ENCODE measurements at places on chromosomes 16 and 17.

DNA sequence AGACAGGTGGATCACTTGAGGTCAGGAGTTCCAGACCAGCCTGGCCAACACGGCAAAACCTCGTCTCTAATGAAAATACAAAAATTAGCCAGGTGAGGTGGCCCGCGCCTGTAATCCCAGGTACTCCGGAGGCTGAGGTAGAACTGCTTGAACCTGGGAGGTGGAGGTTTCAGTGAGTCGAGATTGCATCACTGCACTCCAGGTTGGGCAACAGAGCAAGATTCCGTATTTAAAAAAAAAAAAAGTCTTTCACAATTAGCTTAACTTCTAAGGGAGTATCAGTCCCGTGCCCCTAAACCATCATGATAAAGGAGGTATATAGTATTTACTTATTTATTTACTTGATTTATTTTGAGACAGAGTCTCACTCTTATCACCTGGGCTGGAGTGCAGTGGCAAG lies 3.4 kb upstream of the MEFV start:
- no peak for DNase-seq

DNA sequence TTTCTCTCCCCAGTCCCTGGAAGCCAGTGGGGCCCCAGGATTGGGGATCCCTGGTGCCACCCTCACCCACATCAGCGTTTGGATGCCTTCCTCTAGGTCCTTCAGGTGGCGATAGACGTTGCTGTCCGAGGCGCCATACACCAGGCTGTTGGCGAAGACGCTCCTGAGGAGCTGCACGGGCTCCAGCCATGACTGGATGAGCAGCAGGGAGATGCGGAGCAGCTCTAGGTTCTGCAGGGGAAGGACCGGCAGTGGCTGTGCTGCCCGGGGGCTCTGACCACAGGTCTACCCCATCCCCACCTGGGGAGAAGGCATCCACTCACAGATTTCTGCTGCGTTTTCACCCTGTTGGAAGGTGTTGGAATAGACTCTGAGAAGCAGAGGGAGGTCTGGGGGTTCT lies 1.0 kb downstream of the GH2 start:
- DNase-seq: no peak

GRCh38 chr17:8740486-8740885 lies 4.2 kb downstream of the CCDC42 start:
- no peak for DNase-seq

- no peak for DNase-seq
These were observed 41.4 kb upstream of the FBXO47 start for GRCh38 chr17:39008633-39009032.

DNA sequence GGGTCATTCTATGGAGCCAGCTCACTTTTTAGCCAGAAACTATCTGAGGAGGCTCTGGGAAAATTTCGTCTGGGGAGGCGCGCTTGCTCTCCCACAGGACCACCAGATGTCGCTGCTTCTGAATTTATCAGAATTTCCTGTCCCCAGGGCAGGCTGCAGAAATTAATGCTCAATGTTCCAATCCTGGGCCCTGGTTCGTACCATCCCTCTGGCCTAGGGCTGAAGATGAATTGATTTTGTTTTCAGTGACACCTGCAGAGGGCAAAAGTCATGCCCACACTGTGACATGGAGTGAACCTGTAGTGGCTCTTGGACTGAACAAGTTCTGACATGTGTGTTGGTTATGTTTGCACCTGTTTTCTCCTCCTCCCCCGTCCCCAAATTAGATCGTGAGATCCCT lies 482.6 kb downstream of the NPIPA7 start:
- peak; percentile 16 for DNase-seq

GRCh38 chr17:6471531-6472465 lies 27.5 kb downstream of the PIMREG start:
- peak; percentile 16 for DNase-seq

- DNase-seq: no peak
These were observed 13.5 kb upstream of the CALB2 start for GRCh38 chr16:71345031-71345430.

GRCh38 chr17:59287891-59288290 lies 43.6 kb upstream of the YPEL2 start:
- no peak for DNase-seq

GRCh38 chr17:81067391-81067811 lies 32.5 kb downstream of the BAIAP2 start:
- DNase-seq: no peak

All from fibroblast of the conjunctiva (primary cell).